Suppressor macrophage treated with lipopolysaccharide for 4 hours (primary cell): ENCODE measurements at places on chromosomes 16 and 17.

DNA sequence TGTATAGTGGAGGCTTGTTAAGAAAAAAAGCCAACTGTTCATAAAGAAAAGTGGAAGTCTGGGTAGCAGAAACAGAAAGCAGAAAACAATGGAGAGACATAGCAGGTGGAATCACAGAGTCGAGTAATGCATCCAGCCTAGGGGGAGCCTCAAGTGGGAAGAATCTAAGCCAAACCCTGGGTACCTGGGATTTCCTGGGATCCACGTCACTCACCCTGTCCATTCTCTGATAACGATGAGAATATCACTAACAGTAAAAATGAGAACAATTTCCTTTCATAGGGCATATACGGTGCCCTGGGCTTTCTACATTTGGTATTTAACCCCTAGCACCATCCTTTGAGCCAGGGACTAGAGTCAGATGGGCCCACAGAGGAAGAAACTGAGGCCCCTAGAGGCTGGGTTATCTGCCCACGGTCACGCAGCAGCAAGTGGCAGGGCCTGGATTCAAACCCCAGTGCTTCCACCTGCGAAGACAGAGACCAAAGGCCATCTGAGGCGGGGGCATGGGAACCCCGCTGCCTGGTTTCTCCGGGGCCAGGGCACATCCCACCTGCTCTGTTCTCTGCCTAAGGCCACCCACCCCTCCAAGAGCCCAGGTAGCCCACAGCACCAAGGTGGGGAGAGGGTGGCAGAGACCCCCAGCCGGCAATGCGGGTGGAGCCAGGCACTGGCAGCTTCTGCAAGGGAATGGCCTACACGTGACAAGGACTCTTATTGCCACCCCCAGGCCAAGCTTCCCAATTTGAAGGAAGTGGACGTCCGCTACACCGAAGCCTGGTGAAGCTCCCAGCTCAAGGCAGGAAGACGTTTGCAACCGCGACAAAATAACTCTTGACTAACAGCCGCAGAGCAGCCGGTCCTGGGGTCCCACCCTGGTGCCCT, 69.8 kb upstream of the PLCG2 start:
- no peak for DNase-seq

DNA sequence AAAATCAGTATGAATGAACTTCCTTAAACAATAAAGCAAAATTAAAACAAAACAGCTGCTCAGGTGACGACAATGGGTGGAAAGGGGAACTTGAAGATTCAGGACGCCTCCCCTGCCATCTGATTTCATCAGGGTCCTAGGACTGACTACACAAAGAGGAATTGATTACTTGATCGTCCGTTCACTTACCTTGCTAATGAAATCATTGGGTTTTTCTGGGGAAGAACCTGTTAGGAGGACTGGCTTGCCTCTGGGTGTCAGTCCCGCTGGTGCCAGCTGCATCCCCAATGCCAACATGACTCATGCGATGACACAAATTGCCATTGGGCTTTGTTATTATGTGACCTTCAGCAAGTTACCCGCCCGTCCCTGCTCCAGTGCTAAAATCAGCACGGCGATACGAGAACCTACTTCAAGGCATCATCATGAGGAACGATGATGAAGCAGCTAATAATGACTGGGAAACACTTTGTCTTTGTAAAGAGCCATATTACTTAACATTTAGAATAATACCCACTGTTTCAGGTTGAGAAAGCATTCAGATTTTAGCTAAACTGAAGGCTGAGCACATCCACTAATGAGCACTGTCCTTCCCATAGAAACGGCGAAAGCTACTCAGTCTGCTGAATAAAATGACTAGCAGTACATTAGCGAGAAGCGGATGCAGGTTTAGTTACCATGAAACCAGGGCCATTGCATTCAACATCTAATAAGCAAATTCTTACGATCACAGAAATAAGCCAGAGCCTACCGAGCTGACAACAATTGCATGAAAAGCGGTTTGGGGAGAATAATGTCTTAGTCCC, 139.4 kb downstream of the ZFHX3 start:
- peak; percentile 87 for DNase-seq

GRCh38 chr17:16913463-16913862, 58.5 kb downstream of the TNFRSF13B start:
- DNase-seq: no peak

DNA sequence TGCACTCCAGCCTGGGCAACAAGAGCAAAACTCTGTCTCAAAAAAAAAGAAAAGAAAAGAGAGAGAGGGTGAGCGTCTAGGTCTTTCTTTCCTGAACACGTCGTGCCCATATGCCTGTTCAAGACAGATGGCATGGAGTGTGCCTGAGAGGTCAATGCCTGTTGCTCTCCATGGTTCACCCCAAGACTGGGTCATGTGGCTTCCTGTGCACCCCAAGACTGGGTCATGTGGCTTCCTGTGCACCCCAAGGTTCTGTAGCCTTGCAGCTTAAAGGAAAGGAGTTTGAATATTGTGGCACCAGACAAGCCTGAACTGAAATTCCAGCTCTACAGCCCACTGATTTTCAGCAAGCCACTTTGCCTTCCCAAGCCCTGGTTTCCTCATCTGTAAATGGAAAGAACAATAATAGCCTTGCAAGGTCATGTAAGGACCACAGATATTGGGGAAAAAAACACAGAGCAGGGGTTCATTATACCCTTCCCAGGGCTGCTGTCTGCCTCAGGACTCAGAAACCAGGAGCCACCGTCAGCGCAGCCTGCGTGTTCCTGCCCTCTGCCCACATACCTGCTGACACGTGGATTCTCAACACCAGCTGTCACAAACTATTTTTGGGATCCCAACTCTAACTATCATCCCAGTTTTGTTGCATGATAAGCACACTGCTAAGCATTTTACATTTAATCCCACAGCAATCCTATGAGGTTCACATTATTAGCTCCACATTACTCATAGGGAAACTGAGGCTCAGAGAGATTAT, 18.0 kb upstream of the NAGS start:
- DNase-seq: no peak

DNA sequence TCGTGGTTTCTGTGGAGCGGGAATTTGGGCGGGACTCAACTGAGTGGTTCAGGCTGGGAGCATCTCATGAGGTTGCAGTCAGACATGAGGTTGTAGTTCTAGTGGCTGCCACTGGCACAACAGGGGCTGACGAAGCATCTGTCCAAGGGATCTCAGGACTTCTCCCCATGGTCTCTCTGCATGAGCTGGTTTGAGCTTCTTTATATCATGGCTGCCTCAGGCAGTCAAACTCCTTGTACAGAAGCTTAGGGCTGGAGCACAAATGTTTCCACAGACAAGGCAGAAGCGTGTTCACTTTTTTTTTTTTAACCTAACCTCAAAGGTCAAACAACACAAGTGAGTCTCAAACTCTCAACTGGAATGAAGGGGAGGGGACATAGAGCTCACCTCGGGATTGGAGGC, 243.3 kb downstream of the MSI2 start:
- no peak for DNase-seq

- DNase-seq: no peak
Measured at GRCh38 chr17:73647772-73648542, 3.7 kb upstream of the SDK2 start.

GRCh38 chr17:78840530-78840779, 159 bp downstream of the USP36 start:
- DNase-seq: no peak

DNA sequence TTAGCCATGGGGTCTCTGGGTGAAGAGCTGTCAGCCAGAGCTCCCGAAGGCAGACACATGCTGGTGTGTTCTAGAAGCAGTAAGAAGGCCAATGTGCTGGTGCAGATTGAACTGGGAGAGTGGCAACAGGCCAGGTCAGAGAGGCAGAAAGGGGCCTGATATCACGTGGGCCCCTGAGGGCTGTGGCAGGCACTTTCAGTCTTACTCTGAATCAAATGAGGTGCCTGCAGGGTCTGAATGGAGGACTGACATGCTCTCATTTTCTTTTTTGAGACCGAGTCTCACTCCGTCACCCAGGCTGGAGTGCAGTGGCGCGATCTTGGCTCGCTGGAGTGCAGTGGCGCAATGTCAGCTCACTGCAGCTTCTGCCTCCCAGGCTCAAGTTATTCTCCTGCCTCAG, 293.8 kb downstream of the ABCC12 start:
- DNase-seq: no peak

GRCh38 chr16:7597677-7598076, 265.0 kb downstream of the RBFOX1 start:
- no peak for DNase-seq

GRCh38 chr16:89096768-89097391, 3.2 kb downstream of the ACSF3 start:
- no peak for DNase-seq

- DNase-seq: peak; percentile 83
Measured at GRCh38 chr17:50221864-50222545, 20.6 kb upstream of the COL1A1 start.

- DNase-seq: no peak
Measured at GRCh38 chr16:4486126-4486893, 10.1 kb downstream of the HMOX2 start.

GRCh38 chr17:48549914-48550501, 5.1 kb upstream of the HOXB2 start:
- no peak for DNase-seq

GRCh38 chr17:34979650-34980352, 511 bp upstream of the LIG3 start:
- no peak for DNase-seq

DNA sequence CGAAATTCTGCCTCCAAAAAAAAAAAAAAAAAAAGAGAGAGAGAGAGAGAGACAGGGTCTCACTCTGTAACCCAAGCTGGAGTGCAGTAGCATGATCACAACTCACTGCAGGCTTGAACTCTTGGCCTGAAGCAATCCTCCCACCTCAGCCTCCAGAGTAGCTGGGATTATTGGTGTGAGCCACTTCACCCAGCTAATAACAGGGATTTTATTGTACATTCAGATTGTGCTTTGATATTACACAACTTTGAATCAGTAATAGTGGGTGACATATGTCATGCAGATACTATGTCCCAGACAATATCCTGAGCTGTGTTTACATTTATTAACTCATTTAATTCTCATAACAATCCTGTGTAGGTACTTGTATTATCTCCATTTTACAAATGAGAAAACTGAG, 19.7 kb upstream of the DHX8 start:
- no peak for DNase-seq
